ENCODE measurements at places on chromosomes 2 and 18.

DNA sequence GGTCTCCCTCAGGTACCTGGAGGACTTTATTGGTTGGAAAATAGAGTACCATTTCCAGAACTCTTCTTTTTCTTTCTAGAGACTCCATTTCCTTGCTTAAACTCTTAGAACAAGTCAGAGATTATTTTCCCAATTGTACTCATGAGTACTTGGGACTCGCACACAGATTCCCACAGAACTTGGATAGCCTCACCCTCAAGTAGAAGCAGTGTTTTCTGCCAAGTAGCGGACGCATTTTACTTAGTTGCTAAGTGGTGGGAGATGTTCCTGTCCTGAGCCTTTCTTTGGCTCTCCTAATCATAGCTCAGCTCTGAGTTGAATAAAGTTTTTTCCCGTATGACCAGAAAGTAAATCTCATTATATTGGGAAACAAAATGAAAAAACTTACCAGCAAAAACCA is 17.2 kb downstream of the SLC30A3 start:
- no peak for DNase-seq

- DNase-seq, result no peak
Observed at GRCh38 chr18:44564922-44565321, 115.8 kb upstream of the SETBP1 start.

GRCh38 chr2:37809525-37809924 is 115.6 kb upstream of the RMDN2 start:
- DNase-seq, result peak; percentile 60

DNA sequence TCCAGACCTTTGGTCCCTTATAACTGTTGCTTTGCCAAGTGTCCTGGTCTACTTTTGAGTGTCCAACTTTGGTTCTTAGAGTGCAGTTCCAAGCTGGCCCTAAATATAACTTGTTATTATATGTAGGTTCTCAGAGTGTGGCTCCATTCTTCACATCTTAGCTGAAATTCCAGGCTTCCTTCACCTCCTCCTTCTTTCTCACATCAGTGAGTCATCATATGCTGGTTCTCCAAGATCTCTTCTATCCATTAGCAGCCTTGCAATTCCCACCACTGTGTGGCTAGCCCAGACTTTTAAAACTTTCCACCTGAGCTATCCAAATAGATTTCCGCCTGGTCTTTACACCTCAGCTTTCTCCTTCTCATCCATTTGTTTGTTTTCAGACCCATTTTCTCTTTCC is 12.6 kb upstream of the CXCR4 start:
- DNase-seq, result no peak

DNA sequence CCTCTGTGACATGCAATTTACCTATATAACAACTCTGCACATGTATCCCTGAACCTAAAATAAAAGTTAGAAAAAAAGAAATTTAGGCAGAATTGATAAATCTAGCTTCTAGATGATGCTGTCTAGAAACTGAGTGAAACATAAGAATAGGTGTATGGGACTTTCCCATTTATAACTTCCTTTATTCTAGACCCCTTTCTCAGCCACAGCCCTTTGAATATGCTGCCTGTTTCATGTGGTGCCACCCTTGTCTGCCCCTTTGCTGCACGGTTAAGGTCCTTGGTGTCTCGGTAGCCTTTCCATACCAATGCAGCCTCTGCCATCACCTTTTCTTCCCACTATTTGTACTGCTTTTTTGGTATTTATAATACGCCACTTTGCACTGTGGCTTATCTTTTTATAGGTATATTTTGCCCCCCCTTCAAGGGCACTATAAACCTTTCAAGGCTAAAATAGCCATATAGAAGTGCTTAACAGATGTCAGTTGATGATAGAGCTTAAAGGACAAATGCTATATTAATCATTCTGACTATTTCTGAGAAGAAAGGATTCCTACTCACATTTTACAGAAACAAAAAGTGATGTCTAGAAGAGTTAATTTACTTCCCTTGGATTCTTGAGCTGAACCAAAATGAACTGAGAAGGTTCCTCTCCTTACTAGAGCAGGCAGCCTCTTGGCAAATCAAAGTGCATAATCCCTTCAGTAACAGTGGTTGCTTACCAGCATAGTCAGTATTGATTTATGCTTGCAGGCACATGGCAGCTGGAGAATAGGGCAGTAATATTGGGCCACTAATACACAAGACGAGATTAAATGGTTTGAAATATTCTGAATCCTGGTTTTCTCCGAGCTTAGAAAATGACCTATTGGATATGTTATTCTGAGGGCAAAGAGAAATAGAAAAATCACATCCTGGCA is 88.1 kb upstream of the CYP26B1 start:
- DNase-seq, result no peak

DNA sequence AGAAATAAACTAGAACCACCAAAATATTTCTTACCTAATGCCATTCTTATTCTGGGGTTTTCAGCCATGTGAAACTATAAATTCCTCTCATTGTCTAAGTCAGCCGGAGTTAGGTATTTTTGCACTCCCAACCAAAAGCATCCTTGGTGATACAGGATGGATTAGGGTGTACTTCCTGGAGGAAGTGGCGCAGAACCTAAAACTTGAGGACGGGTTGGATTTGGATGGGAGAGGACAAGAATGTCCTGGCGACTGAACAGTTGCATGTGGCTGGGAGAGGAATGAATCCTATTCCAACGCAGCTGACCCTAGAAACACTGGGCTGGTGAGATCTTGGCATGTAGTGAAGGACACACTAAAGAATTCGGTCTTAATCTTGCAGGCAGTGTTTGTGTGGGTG is 58.5 kb downstream of the E2F6 start:
- no peak for DNase-seq

GRCh38 chr2:85750587-85751575 is 2.9 kb upstream of the ATOH8 start:
- DNase-seq, result peak; percentile 59

DNA sequence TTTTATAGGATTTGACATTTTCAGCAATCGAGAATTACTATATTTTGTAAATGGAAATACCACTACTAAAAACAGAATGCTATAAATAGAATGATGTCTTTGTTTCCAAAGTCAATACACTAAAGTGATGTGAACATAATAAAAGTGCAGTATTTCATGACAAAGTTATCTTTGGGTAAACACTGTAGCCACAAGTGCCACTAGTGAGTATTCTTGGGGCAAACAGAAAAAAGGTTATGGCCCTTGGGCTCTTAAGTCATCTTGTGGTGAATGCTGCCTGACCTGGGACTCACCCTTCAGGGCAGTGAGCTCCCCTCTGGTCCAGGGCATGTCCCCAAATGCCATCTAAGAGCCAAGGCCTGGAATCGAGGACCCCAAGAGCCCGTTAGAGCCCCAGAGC is 99.2 kb upstream of the KYNU start:
- no peak for DNase-seq

- DNase-seq, result no peak
Observed at GRCh38 chr2:241851325-241852115, 7.2 kb downstream of the PDCD1 start.

DNA sequence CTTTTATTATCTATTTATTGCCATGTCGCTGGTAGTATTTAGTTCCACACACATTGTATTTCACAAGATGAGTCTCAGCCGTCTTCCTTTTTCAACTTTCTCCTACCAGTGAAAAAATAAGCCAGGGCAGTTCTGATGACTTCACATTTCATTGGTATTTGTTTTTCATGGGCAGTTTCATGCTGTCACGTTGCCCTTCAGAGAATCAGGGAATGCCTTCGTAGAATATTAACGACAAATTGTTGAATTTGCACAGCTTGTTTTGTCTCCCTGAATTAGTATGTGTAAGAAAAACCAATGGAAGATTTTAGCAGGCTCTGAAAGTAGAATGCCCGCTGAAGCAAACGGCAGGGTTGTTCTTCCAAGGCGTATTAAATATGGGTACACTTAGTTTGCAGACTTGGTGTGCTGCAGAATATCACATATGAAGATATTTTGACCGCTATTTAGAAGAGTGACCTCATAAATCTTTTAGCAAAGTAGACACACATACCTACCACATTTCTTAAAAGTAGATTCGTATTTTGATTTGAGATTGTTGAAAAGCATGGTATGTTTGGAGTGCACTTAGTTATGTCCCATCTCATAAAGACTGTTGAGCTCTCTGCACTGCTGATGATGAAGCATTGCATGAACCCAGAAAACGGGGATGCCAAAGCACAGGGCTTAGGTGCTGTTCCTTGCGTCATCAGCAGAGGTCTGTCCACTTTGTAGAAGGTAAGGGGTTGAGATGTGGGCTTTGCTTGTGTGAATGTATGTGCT is 2.9 kb downstream of the NEDD4L start:
- DNase-seq, result peak; percentile 39

DNA sequence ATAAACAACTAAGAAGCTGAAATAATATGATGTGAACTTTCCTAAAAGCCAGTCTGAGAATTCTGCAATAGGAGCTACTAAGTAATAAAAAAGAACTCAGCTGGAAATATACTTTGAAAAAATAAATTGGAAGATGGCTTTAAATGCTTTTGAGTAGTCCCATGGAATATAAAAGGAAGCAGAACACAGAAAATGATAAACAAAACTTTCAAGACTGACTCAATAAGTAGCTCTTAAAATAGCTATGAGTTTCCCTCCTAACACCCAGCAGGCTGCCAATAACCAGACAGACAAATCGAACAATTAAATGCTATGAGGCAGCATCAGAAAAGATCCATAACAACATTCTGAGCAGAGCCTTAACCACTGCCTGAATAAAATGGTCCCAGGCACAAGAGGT is 319.9 kb downstream of the DPP10 start:
- DNase-seq, result no peak

DNA sequence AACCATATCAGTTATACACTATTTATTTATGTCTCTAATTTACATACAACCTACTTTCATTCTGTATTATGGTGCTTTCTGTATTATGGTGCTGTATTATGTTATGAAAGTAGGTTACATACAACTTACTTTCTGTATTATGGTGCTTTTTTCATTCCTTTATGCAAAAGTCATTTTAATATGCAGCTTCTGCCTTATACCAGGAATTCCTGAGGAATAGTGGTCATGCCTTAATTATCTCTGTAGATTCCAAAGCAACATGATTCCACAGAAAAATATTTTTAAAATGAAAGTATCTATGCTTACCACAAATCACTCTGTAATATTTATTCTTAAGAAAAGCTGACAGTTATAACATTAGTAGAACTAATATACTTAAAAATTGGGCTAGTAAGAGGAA is 922.0 kb upstream of the NRXN1 start:
- DNase-seq, result no peak

- peak; percentile 46 for DNase-seq
Observed at GRCh38 chr2:182866461-182867406, at the start of gene FRZB. Gene FRZB (minus strand): TSS chr2:182866637. CDS start chr2:182866552, 85 bp downstream.

DNA sequence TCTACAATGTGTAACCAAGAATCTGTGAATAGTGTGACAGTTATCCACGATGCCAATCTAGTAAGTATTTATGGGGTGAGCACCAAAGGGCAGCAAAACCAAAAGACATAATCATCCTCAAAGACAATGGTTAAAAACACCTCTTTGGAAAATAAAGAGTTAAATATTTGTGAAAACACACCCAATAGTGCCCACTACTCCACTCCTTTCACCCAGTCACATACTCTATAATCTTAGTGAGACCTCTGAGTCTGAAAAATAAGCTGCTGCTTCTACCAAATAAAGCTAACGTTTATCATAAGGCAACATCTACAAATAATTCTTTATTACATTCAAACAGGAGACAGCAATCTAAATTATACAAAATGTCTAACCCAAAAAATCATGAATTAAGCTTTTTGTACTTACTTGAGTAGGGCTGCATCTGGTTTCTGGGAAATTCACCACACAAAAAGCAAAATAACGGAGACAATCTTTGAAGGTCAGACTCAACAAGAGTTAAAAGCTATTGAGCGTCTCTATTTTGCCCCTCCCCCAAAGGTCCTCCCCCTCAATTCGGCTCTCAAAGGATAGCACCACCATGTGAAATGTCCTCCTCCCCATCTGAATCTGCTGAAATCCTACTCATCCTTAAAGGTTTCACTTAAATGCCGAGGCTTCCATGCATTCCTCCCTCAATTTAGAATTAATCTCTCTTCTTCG is 2.0 kb downstream of the RAPH1 start:
- peak; percentile 51 for DNase-seq

DNA sequence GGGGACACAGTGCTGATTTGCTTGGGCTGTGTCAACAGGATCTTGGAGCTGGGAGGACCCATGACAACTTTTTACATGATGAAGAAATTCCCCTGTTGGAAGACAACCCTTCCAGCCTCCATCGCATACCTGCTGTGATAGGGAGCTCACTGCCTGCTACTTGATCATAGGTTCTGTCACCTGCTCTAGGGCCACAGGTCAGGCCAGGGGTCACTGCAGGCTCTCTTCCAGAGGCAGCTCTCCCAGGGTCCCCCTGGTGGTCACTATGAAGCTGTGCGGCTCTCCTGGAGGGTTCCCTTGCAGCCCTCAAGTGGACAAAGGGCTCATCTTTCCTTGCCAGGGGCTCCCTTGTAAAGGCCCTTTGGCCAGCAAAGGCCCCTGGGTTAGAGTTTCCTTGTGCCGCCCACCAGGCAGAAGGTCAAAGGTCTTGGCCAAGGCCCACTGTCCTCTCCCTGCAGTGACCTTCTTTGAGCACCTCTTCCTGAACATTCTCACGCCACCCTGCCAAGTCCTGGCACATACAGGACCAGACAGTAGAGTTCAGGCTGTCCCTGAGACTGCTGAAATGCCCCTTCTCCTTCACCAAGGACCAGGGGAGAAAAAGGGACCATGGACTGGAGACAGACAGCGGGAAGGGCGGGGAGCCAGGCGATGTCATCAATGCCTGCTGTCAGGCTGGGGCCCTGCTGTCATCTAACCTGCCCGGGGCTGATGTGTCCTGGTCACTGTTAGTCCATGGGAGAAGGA is 345.1 kb downstream of the DYSF start:
- DNase-seq, result peak; percentile 57

DNA sequence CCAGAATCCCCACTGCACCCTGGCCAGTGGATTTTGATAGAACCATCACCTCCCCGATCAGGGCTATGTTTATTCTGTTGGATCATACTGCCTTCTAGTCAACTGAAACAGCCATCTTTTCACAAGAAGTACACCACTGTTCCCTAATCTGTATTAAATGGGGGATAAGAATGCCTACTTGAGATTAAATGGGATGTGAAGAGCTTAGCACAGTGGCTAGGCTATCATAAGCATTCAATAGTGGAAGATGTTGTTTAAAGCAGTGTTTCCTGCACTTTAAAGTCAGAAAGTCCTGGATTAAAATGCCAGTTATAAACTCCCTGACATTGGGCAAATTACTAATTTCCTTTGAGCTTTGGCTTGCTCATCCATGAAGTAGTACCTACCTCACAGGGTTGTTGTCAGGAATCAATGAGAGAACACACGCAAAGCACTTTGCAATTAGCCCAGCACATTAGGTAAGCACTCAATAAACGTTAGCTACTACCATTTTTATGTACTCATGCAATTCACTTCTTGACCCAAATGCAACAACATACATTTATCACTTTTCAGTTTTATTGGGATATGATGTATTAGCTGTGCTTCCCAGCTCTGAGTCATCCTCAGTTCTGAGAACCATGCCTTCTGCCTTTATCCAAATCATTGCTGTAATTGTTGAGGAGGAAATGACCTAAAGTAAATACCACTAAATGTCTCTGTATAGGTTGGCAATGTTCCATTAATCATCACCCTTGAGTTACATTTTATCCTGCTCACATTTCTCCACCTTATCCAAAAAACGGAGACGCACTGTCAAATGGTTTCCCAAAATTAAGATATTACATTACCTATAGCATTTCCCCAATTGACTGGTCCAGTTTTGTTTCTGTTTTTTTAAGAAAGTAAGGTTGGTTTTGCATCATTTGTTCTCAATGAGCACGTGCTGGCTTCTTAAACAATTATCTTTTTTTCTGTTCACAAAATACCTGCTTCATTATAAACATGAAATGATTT is 2.1 kb downstream of the TMEM247 start:
- no peak for DNase-seq

All from ACHN (cell line).